Endodermal cell (in vitro differentiated cells): ENCODE measurements at places on chromosomes 3 and 15. TPM values are rescaled to one million over a fixed set of nuclear protein-coding genes. Genes with fewer than 3 reads are reported as not detected.

DNA sequence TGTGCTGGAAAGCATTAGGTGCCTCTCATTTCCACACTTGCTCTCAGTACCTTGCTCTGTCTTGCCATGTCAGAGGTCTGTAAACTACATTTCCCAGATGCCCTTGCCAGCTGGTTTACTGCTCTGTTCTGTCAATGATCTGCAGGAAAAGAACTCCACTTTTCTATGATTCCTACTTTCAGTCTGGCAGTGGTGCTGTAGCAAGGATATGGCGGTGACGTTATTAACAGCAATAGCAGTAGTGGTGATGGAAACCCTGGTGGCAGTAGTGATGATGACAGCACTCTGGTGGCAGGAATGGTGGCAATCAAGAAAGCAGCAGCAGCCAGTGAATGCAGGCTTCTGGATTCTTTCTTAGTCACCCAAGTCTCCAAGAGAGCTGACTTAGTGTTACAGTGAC lies 665.2 kb downstream of the DIPK2A start:
- no peak overlapping the region for H3K4me3 ChIP-seq
- H3K36me3 ChIP-seq, result no peaks in the 10 kb centered on the region
- H3K4me1 ChIP-seq, result no peaks in the 10 kb centered on the region
- H3K27me3 ChIP-seq, result no peaks in the 10 kb centered on the region
- DNase-seq, result peak; percentile 85
- no peak overlapping the region for H3K27ac ChIP-seq

GRCh38 chr3:174318181-174318580 lies 541.0 kb upstream of the NAALADL2 start:
- H3K4me1 ChIP-seq, result no peaks in the 10 kb centered on the region
- DNase-seq, result no peak
- H3K27ac ChIP-seq, result no peak overlapping the region
- H3K27me3 ChIP-seq, result no peaks in the 10 kb centered on the region
- no peak overlapping the region for H3K4me3 ChIP-seq

The GAP43 gene
- total RNA-seq, result 8.0 and 10.1 TPM in 2 replicates

DNA sequence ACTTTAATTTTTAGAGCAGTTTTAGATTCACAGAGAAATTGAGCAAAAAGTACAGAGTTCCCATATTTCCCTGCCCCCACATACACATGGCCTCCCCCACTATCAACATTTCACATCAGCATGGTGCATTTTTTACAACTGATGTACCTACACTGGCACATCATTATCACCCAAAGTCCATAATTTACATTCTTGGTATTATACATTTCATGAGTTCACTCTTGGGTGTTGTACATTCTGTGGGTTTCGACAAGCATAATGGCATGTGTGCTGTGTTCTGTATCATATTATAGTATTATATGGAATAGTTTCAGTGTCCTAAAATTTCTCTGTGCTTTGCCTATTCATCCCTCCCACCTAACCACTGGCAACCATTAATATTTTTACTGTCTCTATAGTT lies 419.8 kb upstream of the THBS1 start:
- H3K27ac ChIP-seq, result no peak overlapping the region
- no peak overlapping the region for H3K4me3 ChIP-seq
- H3K4me1 ChIP-seq, result no peaks in the 10 kb centered on the region
- no peak for DNase-seq
- no peaks in the 10 kb centered on the region for H3K27me3 ChIP-seq
- H3K36me3 ChIP-seq, result no peaks in the 10 kb centered on the region

- H3K27me3 ChIP-seq, result no peaks in the 10 kb centered on the region
- H3K36me3 ChIP-seq, result no peaks in the 10 kb centered on the region
- H3K4me3 ChIP-seq, result no peak overlapping the region
- no peak overlapping the region for H3K27ac ChIP-seq
- no peaks in the 10 kb centered on the region for H3K4me1 ChIP-seq
- DNase-seq, result no peak
These were observed 30.9 kb downstream of the ARNT2 start for GRCh38 chr15:80434926-80435720.

DNA sequence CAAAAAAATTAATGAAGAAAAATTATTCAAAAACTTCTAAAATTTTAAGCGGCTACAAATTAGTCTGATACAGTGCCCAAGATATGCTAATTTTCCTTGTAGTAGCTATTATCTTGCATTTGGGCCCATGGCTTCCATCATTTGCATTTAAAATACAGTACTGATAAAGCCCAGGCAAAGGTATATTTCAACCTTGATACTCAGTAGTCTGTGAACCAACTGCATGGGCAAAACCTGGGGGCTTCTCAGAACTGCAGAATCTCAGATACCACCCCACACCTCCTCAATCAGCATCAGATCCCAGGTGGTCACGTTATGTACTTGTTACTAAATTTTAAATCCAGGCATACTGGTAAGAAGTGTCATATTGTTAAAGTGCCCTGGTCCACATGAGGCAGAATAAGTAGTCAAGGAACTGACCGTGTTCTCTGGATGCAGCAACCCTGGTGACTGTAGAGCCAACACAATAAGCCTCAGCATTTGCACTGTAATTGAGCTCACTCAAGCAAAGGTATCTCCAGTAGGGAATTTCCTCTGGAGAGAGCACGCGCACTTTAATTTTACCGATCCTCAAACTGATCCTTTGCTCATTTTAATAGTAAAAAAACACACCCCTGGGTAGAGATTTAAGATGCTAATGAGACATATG lies 31.9 kb downstream of the ZNF385D start:
- H3K4me3 ChIP-seq, result no peak overlapping the region
- no peak for DNase-seq
- no peaks in the 10 kb centered on the region for H3K27me3 ChIP-seq
- H3K27ac ChIP-seq, result no peak overlapping the region

The CDHR4 gene
- not detected in 3 replicates for total RNA-seq

DNA sequence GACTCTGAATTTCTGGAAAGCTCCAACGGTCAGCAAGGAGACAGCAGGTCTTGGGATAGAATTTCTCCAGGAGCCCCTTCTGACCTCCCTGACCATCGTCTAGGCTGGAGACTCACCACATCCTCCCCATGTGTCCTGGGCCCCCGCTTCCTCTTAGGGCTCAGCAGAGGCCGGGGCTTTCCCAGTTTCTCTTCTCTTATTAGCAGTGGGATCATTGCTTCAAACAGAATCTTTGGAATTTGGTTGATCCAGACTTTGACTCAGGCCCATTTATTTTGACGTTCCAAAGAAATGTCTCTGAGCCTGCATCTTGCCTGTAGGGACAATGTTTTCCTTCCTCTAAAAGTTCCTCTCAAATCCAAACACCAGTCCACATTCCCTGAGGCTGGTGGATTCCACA lies 38.4 kb upstream of the SLC6A6 start:
- H3K4me1 ChIP-seq, result no peaks in the 10 kb centered on the region
- no peak for DNase-seq
- H3K27ac ChIP-seq, result no peak overlapping the region
- H3K4me3 ChIP-seq, result no peak overlapping the region
- H3K36me3 ChIP-seq, result no peaks in the 10 kb centered on the region
- no peaks in the 10 kb centered on the region for H3K27me3 ChIP-seq

DNA sequence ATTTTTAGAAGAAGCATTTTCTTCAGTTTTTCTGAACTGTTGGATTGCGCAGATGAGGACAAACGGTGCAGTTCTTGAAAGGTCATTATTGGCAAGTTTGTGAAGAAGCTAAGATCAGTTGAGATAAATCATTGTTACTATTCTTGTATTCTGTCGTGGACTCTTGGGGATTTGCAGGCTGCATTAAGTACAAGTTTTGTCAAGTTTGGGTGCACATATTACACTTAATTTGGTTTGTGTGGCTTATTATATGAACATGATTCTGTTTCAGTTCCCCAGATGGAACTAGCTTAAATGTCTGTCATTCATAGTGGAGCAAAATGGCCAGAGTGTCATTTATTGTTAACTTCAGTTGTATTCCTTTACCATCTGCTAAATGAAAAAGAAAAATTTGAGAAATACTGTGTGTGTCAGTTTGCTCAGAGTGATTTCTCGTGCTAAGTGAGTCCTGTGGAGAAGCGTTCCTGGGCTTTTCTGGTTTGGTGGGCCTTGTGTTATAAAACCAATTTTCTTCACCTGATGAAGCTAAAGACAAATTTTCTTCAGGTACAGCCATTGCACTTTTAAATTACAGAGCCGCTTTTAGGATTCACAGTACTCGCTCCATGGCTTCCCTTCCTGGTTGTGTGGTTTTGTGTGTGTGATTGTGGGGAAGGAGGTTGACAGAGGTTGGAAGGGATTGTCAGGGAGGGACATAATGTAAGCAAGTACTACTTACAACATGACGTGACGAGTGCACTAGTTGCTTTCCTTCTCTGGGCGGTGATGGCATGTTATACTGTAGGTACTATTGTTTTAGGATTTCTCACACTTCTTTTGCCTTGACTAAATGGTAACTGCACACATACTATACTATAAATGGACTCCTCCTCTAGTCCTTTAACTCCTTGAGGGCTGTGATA lies 1.7 kb downstream of the AKAP13 start:
- no peak for DNase-seq
- H3K36me3 ChIP-seq, result peaks cover 37% of the 10 kb centered on the region
- no peaks in the 10 kb centered on the region for H3K27me3 ChIP-seq

The IGF2BP2 gene
- total RNA-seq, result 143 to 162 TPM (median 156 TPM) in 3 replicates

DNA sequence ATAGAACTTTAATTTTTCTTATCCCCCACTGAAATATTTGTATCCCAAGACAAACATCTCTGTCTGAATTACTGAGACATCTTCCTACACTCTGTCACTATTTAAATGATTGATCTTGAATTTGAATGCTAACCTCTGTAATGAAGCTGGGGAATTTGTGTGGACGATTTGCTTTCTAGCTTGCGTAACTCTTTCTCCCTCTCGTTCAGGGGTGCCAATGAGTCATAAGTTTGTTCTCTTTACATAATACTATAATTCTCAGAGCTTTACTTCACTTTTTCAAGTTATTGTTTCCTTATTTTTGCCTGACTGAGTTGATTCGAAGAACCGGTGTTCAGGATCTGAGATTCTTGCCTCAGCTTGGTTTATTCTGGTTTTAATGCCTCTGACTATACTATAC lies 783.3 kb upstream of the CADM2 start:
- H3K36me3 ChIP-seq, result no peaks in the 10 kb centered on the region
- H3K4me1 ChIP-seq, result no peaks in the 10 kb centered on the region
- H3K4me3 ChIP-seq, result no peak overlapping the region
- H3K27ac ChIP-seq, result no peak overlapping the region
- no peaks in the 10 kb centered on the region for H3K27me3 ChIP-seq

The PROS1 gene
- total RNA-seq, result 39.1 to 52.4 TPM (median 52.4 TPM) in 3 replicates
